ENCODE measurements at places on chromosomes 3 and 15. TPM values are rescaled to one million over a fixed set of nuclear protein-coding genes. Genes with fewer than 3 reads are reported as not detected.

The RSRC1 gene
- total RNA-seq, result 50.1 TPM

The WDR72 gene
- not detected for total RNA-seq

The ZNF502 gene
- 1.0 TPM for total RNA-seq

The RLBP1 gene
- not detected for total RNA-seq

The SAMD7 gene
- total RNA-seq, result not detected

The CPNE4 gene
- not detected for total RNA-seq

The SPTSSB gene
- total RNA-seq, result not detected

The NR2E3 gene
- total RNA-seq, result not detected

GRCh38 chr15:22936577-22937472 lies 43.3 kb downstream of the CYFIP1 start:
- DNase-seq, result no peak

DNA sequence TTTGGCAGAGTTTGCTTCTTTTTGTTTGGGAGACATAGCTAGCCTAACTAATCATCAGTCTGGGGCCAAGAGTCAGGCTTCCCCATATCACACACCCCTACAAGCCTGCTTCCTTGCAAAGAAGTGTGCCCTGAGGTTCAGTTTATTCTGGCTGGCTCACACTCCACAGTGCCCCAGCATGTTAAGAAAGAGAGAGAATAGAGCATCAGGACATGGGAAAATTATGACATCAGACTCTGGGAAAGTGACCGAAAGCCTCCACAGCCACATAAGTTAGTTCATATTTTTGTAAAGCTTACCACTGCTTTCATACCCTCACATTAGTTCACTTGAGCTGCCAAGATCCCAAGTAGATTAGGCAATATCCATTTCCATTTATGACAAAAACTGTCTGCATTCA lies 63.0 kb upstream of the CFAP161 start:
- no peak for DNase-seq

DNA sequence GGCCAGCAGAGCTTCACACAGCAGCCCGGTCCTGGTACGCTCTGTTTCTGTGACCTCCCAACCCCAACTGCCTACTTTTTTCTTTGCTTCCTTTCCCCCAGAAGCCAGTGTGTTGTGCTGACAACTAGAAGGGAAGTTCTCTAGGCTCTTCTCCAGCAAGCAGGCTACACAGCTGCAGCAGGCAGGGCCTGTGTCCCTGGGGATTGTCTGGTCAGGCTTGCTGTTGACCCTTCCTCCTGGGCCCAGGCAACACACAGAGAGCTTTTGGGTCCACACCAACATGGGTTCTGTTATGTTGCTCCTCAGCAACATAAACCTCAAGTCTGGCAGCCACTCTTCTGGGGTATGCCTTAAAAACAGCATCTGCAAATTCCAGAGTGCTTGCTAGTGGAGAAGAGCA lies 36.2 kb upstream of the TSPAN3 start:
- DNase-seq, result no peak

DNA sequence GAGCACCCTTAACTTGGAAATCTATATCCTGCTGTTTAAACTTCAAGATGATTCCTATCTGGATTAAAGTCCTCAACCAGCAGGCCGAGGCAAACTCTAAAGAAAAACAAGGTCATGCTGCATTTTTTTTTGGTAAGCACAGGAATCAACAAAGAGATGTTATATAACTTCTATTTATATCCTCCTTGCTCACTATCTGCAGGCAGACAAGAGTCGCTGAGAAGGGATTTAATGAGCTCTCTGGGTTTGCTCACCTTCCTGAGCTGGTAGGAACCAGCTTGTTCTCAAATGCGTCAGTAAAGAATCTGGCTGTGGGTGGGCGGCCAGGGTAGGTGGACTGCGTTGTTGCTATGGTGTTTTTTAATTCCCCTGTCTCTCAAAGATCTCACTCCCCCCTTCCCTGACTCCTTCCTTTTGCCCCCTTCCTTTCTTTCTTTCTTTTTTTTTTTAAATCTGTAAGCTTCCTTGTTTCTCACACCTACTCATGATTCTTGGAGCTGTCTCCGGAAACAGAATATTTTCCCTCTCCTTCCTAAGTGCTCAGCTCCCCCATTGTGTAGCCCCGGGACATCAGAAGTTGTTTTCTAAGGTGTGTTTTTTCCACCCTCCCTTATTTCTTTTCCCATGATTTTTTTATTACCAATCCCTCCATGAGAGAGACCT lies 228.8 kb upstream of the BHLHE40 start:
- DNase-seq, result peak; percentile 25

GRCh38 chr15:82129761-82130160 lies 83.9 kb upstream of the MEX3B start:
- DNase-seq, result no peak

DNA sequence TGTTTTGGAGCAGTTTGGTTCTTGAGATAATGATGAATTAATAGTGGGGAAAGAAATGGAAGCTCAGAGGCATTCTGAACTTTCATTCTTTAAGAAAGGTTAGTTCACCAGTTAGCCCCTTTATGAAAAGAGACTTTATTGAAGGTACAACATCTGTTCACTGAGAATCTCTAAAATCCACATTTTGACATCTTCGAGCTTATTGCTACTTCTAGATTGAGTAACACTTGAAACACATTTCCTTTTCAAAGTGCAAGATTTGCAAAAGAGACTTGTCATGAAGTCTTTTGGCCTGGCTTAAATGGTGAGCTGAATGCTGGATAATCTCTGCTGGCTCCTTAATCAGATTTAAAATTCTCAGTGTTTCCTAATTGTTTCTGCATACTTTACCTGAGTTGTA lies 42.3 kb downstream of the RAB8B start:
- no peak for DNase-seq

GRCh38 chr15:63043335-63044076 lies 959 bp downstream of the TPM1 start:
- DNase-seq, result peak; percentile 7

DNA sequence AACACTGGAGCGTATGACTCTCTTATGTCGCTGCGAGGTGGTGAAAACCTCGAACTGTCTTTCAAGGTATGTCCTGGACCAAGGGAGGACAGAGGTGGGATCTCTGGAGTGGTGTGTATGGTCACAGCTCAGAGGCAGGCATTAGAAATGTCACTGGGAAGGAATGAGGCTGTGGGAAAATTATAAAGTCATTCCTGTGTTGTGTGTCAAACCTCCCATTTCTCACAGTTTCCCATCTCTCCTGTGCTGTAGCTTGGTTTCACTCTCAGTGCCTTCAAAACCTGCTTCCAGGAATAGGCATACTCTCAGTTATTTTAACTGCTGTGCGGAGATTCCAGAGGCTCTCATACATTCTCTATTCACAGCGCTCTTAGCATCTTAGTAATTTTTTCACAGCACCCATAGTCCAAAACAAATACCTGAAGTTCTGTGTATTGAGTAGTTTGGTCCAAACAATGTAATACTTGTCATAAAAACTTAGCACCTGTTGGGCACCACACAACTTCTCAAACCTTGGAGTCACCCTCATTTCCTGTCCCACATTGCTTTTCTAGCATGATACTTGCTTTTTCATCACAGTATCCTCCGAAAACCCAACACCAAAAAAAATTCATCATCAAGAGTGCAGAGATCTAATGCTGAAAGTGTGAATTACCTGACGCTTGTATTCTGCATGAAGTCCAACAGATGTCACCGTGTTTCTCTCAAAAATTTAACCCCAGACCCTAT lies 36.9 kb downstream of the GALNT15 start:
- no peak for DNase-seq

- peak; percentile 1 for DNase-seq
Observed at GRCh38 chr3:42508562-42508961, 6.1 kb downstream of the VIPR1 start.

DNA sequence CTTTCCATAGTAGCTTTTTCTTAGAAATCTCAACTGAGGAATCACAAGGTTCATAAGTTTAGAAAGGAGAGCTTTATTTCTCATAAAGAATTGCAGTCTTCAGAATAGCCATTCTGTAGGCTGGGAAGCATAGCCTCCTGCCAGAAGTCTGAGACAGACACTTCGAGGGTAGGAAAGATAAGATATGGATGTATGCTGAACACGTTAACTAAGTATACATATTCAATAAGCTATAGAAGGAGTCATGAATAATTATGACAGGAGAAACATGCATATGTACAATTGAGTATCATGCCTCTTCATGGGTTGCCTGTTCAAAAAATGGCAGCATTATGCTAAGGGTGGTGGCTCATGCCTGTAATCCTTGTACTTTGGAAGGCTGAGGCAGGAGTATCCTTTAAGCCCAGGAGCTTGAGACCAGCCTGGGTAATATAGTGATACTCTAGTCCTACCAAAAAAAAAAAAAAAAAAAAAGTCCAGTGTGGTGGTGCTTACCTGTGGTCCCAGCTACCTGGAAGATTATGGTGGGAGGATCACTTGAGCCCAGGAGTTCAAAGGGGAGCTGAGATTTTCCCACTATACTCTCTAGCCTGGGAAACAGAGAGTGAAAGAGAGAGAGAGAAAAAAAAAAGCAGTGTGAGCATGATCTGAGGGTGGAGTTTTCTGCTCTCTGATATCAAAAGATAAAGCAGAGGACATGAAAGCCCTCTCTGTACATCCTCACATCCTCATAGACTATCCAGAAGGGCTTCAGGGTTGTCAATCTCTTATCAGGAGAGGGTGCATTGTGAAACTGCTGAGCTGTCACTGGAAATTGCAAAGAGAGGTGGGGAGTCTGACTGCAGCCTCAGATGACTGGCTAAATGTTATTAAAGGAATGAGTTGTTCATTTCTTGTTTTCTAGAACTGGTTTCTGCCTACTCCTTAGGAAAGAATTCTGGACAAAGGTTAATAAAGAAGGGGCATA lies 23.6 kb upstream of the CADPS start:
- DNase-seq, result no peak

- no peak for DNase-seq
Observed at GRCh38 chr3:188104050-188104449, 49.9 kb upstream of the LPP start.

DNA sequence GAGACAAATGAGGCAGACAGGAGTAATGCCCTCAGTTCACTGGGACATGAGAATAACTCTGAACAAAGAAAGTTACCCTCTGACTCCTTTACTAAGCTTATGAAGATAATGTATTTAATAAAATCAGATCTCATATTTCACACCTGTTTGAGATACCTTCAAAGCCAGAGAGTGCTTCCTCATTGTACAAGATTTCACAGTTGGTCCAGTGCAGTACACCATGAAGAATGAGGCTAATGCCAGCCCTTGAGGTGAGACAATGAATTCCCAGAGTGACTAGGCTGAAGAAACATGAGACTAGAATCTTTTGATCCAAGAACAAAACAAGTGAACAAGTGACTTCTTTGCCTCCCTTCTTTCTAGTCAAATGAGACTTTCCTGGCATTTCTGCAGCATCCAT lies 1133.8 kb downstream of the TUSC7 start:
- DNase-seq, result no peak

GRCh38 chr3:192339214-192339613 lies 388.1 kb downstream of the FGF12 start:
- no peak for DNase-seq

DNA sequence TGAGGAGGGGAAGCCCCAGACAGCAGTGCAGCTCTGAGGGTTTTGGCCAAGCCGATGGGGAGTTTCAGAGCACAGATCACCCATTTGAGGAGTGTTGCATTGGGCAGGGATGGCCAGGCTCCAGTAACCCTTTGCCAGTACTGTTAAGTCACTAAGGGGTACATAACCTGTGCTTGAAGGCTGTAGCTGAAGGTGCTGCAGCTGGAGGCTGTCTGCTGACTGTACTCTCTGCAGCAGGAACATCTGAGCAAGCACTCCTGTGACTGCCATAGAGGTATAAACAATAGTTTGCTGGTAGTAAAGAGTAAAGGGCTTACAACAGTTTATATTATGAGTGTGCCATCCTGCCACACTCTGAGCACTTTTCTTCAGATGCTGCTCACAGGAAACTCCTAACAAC lies 297.8 kb downstream of the EPHA3 start:
- no peak for DNase-seq

GRCh38 chr3:121817753-121818152 lies 17.1 kb downstream of the IQCB1 start:
- DNase-seq, result no peak

DNA sequence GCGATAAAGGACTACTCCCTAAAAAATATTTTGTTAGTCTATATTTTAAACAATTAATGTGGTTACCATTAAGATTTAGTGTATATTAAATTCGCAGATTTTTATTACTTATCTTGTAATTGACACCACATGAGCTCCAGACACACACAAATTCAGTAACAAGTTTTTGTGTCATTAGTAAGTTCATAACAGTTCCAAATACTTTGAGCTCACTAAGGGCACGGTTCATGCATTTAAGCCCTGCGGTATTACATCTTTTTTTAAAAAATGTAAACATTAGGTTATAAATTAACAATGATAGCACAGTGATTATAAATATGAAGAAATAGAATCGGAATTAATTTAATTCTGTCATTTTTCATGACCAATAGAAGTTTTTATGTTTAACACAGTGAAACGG lies 317.3 kb downstream of the ZNF385D start:
- DNase-seq, result no peak

DNA sequence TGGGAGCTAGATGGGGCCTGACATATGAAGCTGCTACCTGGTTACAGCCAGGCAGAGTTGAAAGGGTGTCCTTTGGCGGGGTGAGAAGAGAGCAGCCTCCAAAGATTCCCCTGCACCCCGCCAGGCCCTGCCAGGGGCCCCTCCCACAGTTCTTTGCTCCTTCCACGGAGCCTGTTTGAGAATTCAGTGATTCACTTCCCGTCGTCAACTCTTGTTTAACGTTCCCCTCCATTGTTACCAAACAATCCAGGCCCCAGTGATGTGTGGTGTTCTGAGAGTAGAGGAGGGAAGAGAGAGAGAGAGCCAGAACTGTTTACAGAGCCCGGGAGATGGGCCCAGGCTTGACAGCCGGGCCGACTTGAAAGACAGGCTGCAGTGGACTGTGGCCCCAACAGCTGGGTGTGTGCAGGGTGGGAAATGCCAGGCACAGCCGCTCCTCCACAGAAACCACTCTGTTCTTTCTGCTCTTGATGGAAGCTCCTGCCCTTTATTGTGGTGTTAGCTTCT lies 81.5 kb downstream of the SMAD3 start:
- peak; percentile 85 for DNase-seq

- DNase-seq, result peak; percentile 46
Observed at GRCh38 chr3:196186651-196187573, 24.3 kb downstream of the ZDHHC19 start.

DNA sequence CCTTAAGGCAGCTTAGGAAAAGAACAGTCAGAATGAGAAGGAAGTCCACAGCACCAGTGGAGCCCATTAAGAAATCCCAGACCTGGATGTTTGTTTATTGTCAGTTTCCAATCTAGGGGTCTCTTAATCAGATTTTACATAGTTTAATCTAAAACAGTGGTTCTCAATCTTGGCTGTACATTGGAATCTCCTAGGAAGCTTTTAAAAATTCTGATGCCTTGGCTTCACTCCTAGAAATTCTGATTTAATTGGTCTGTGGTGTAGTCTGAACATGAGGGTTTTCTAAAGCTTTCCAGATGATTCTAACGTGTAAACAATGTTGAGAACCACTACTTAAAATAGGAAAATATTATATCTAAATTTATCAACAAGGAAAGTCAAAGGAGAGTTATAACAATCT lies 56.6 kb upstream of the SPRED1 start:
- DNase-seq, result no peak

GRCh38 chr15:57640930-57641682 lies 49.4 kb downstream of the MYZAP start:
- peak; percentile 28 for DNase-seq
